ENCODE measurements at places on chromosomes 3 and 15.

GRCh38 chr3:169165196-169166158, 498.0 kb downstream of the MECOM start:
- no peak for DNase-seq

DNA sequence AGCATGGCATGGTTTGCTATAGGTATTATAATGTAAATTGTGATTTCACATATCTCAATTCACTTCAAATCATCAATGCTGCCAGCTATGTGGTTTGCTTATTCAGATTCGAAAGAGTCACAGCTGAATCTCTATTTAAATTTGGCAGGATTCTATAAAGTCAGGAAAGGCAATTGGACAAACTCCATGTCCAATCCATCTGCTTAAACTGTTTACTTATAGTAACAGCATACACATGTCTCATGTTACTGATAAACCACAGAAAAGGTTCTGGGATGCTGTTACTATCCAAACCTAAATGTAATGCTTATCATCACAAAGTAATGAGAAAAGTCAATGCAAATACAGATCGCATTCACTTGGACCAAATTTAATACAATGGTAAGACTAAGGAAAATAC, 229.7 kb downstream of the ISL2 start:
- DNase-seq, result no peak

GRCh38 chr15:95394186-95395067, 936.1 kb upstream of the NR2F2 start:
- DNase-seq, result peak; percentile 0

DNA sequence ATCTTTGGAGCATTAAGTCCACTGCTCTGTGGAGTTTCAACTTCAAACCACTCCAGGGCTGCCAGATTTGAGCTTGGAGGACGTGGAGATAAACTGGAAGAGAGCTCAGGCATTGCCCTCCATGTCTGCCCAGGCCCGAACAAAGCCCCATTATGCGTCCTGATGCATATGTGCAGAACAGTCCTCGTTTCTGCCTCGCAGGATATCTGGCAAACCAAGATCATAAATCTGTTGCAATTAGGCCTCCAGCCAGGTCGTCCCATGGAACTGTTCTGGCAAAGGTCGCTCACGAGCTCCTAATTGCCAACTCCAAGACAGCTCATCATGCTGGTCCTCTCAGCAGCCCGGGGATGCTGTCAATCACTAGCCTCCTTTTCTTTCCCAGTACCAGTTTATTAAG, 91.2 kb downstream of the SEMA5B start:
- no peak for DNase-seq

- no peak for DNase-seq
These were observed 2.2 kb downstream of the USP3 start for GRCh38 chr15:63506537-63507035.

DNA sequence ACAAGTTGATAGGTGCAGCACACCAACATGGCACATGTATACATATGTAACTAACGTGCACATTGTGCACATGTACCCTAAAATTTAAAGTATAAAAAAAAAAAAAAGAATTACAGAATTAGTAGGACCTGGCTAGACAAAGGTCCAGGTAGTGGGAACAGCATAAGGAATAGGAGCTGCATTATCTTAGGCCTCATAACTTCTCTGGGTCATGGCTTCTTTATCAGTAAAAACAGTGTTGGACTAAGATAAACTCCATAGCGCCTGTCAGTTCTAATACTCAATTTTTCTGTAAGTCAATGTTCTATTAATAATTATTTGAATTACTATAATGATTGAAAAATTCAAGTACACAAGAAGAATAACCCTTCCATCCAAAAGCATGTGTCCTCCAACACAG, 98.3 kb downstream of the HERC1 start:
- DNase-seq, result no peak

GRCh38 chr15:63322541-63322940, 45.1 kb downstream of the APH1B start:
- DNase-seq, result no peak

- no peak for DNase-seq
These were observed 118.4 kb downstream of the CTNNB1 start for GRCh38 chr3:41317718-41318117.
